ENCODE measurements at places on chromosomes 5 and 9. TPM values are rescaled to one million over a fixed set of nuclear protein-coding genes. Genes with fewer than 3 reads are reported as not detected.

The PAIP1 gene
- total RNA-seq = 79.9 TPM

The WNT8A gene
- total RNA-seq = not detected

The OMD gene
- total RNA-seq = not detected

The IL13 gene
- not detected for total RNA-seq

The ATP10B gene
- total RNA-seq = under 0.01 TPM

The GABRA6 gene
- not detected for total RNA-seq

The CSF1R gene
- not detected for total RNA-seq

The CDKN2B gene
- 10.3 TPM for total RNA-seq

The KCNV2 gene
- not detected for total RNA-seq

The ANKRD55 gene
- 3.0 TPM for total RNA-seq

Data from dermis lymphatic vessel endothelial cell (primary cell).